ENCODE measurements at places on chromosomes 6 and 20.

DNA sequence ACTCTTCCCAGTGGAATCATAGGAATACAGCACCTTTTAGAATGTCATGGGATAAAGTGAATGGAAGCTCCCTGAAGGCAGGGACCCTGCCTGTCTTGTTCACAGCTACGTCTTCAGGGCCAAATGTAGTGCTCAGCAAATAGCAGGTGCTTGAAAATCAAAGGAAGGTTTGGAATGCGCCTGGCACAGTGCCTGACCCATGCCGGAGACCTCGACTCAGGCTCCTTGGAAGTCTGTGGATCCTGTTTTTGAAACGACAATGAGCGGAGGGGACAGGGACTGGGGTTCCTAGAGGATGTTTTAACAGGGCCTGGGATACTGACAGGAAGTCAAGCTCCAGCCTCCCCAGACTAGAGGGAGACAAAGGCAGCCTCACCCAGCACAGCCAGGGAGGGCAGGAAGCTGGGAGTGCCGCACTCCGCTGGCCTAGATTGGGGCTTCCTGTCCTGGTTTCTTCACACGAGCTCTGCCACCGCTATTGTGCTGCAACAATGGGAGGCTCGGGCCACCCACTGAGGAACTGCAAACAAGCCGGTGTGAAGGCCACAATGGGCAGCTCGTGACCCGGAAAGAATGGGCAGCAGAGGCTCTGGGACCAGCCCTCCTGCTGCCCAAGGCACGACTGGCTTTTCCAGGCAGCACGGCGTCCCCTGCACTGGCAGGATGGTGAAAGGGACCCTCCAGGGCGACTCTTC, 76.7 kb downstream of the PREX1 start:
- no peak for DNase-seq

- DNase-seq = no peak
These were observed 361.0 kb upstream of the MARCKS start for GRCh38 chr6:113496166-113496565.

- DNase-seq = no peak
These were observed 40.9 kb upstream of the CCN6 start for GRCh38 chr6:112013051-112013450.

GRCh38 chr6:513961-514360, 122.4 kb downstream of the IRF4 start:
- DNase-seq = no peak

- DNase-seq = no peak
These were observed 86.5 kb downstream of the SERAC1 start for GRCh38 chr6:158081657-158081935.

Measured in stimulated activated CD8-positive, alpha-beta memory T cell treated with anti-CD3 and anti-CD28 coated beads, Interleukin-15, amount 100 ng/mL, for 24 hours (primary cell).